ENCODE measurements at places on chromosomes 6 and 20. TPM values are rescaled to one million over a fixed set of nuclear protein-coding genes. Genes with fewer than 3 reads are reported as not detected.

MLN gene
- not detected for total RNA-seq

RHAG gene
- not detected for total RNA-seq

TMEM239 gene
- total RNA-seq, result not detected

CD109 gene
- 0.41 TPM for total RNA-seq

DNA sequence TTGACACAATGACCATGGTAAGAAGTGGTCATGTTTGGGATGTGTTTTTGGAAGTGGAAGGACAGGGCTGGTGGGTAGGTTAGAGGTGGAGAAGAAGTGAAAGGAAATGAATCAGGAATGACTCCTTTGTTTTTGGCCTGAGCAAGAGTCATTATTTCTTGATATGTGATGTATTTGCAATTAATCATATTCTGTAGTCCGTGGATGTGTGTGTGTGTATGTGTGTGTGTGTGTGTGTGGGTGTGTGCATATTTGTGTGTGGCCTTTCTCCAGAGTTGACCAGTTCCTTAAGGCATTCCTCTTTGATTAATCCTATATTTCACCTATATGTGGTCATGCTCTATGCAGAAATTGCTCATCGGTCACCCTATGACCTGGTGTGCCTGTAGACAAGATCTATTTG, 130.7 kb downstream of the UTRN start:
- no peak for DNase-seq

DNA sequence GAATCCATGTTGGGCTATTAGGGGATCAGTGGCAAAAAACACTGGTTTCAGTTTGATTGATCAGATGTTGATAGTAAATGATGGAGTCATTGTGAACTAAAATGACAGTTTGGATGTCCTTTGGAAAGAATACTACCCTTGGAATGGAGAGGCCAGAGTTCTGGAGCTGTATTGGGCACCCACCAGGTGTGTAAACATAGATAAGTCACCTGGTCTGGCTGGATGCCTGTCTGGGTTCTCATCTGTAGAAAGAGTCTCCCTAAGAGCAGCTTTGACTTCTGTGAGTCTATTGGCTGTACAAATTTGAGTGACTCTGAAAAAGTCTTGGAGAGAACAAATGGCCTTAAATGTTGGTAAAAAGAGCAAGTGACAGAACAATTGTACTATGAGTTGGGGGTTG, 115.0 kb downstream of the SCP2D1 start:
- no peak for DNase-seq
